ENCODE measurements at places on chromosomes 6 and 20.

DNA sequence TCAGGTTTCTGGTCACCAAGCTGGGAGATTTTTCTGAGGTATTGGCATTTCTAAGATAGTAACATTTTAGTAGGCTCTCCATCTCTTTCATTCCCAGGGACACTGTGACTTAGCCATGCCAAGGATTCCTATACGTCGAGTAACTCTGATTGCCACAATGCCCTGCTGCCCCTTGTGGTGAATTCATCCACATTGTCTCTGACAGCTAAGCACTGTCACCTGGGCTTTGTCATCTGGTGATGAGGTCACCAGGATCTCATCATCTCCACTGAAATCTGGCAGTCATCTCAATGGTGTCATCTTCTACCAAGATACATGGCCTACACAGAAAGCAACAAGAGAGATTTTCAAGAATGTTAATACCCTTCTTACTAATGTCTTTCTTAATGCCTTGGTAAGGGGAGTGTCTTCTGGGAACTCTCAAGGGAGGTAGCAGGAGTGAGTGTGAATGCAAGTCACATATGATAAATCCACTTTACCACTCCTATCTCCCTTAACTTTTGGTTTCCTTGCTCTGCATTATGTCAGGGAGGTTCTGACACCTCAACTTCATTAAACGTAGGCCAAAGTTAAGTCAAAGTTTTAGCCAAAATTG is 246.7 kb downstream of the CD109 start:
- DNase-seq: no peak

- no peak for DNase-seq
Measured at GRCh38 chr6:31702405-31702818, 712 bp downstream of the ABHD16A start.

DNA sequence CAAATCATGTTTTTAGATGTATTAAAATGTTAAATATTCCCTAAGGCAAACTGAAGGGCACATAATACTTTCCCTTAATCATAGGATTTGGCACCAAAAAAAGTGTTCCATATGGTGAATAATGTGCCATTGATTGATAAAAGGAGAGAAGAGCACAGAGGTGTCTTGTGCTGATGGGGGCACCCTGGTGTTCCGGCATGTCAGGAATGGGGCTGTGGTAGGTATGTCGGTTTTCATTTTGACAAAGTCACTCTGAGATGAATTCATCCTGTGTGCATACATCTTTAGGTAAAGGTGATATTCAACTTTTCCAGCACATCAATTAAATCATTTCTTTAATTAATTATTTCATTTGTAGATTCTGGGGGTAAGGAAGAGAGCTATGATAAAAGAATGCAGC is 36.8 kb downstream of the CENPW start:
- no peak for DNase-seq

DNA sequence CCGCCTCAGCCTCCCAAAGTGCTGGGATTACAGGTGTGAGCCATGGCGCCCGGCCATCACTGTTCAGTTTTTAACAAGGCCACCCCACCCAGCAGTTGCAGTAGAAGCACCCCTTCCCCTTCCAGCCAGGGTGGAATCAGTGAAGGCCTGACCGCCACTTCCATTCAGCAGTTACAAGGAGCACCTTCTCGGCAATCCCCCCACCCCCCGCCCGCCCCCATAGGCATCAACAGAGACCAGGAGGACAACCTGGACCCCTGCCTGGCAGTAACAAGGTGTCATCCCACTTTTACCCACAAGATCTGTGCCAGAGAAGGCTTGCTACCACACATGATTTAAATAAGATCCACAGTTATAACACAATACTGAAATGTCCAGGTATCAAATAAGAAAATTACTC is 23.1 kb downstream of the NCR2 start:
- DNase-seq: no peak

Data from stimulated activated CD4-positive, alpha-beta T cell treated with anti-CD3 and anti-CD28 coated beads, Interleukin-1b, Interleukin-23, amount 100 ng/mL, for 1 hour (primary cell).